Right cardiac atrium (tissue), 5 donors: ENCODE measurements at places on chromosomes 1 and 21. TPM values are rescaled to one million over a fixed set of nuclear protein-coding genes. Genes with fewer than 3 reads are reported as not detected.

- no peak for DNase-seq
These were observed 150.5 kb downstream of the PCBP3 start for GRCh38 chr21:45794027-45794426.

The THEM5 gene
- not detected for total RNA-seq

GRCh38 chr1:225655509-225656258 is 2.8 kb upstream of the ENAH start:
- peak; percentile 65 for DNase-seq

The DAB1 gene
- total RNA-seq: 3.5 TPM

GRCh38 chr1:201597551-201598230 is 58.8 kb downstream of the NAV1 start:
- peak; percentile 63 for DNase-seq

GRCh38 chr1:119768778-119769177 is at the start of gene HMGCS2:
Gene HMGCS2, minus strand, starts transcription at chr1:119768905. Its CDS starts 61 bp downstream, at chr1:119768844.
- no peak for DNase-seq

- peak; percentile 78 for DNase-seq
These were observed 114.6 kb downstream of the MRPS6 start for GRCh38 chr21:34187935-34188334.

DNA sequence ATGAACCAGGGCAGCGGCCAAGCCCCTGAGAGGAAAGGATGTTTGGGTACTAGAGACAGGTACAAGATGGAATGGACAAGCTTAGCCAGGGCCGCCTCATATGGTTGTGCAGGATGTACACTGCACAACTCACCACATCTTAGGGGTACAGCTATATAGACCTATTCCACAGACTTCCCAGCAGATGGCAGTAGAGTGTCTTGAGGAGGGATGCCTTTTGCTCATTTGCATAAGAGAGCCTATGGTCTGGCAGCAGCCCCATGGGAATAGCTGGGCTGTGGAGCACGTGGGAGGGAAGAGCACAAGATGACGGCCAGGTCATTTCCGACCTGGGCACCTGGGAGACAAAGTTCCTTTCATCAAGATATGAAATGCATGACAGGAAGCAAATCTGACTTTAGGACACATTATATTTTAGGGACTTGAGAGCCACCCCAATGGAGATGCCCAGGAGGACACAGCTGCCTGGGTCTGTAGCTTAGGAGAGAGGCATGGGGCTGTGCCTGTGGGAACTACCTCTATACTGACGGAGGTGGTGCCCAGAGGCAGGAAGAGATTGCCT is 215.5 kb downstream of the KCNJ6 start:
- DNase-seq: peak; percentile 36

The C2CD4D gene
- total RNA-seq: 0.17 TPM

The OR2T35 gene
- total RNA-seq: not detected

GRCh38 chr1:99758073-99758511 is 8.3 kb downstream of the FRRS1 start:
- DNase-seq: no peak

- DNase-seq: no peak
These were observed 10.6 kb upstream of the NGF start for GRCh38 chr1:115348636-115349035.

The PCP4 gene
- total RNA-seq: 5.5 TPM

DNA sequence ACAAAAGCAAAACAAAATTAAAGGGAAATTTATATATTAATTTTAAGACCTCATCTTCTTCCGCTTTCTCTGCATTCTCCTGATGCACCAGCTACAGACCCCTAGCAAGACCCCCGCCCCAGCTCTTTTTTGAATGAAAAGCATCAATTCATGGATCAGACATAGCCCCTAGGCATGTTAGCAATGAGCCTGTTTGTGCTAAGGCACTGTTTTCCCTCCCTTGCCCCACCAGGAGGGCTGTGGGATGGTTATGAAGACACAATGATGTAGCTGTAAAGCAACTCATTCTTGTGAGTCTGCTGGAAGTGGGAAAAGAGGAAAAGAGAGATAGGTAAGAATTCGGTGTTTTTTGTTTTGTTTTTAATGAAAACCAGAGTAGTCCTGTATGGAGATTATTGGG is 88.5 kb upstream of the ZBTB18 start:
- no peak for DNase-seq

The CFH gene
- 462 TPM for total RNA-seq

The LCE3E gene
- not detected for total RNA-seq

- DNase-seq: no peak
These were observed 1.6 kb downstream of the MARK1 start for GRCh38 chr1:220529521-220530020.

DNA sequence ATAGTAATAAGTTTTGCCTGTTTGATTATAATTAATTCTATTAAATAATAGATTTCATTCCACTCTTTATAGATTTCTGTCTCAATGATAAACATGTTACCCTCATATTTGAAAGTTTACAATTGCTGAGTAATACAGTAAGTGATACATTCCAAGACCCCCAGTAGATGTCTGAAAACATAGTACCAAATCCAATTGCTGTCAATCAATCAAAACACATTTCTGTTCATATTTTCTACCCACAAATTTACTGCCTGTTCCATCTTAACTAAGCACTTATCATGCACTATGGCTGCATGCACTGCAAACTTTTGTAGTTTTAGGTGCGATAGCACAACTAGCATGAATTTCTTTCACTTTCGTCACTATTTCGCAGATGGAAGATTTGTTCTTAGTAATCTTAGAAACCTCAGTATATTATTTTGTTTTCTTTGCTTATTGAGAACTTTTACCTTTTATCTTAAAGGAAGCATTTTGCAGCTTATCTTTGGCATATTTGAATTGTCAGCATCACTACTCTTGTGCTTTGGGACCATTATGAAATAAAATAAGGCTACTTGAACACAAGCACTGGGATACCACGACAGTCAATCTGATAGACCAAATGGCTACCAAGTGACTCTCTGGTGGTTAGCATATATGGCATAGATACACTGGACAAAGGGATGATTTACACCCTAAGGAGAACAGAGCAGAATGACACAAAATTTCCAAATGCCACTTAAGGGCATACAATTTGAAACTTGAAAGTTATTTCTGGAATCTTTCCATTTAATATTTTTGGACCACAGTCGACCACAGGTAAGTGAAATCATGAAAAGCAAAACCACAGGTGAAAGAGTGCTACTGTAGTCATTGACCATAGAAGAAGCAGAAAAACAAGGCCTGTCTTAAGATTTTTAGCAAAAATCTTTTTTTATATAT is 67.6 kb downstream of the RGS13 start:
- no peak for DNase-seq

GRCh38 chr1:179586107-179586823 is 5.4 kb upstream of the TDRD5 start:
- DNase-seq: peak; percentile 79

The HTR1D gene
- total RNA-seq: not detected

The FCRL3 gene
- total RNA-seq: not detected

DNA sequence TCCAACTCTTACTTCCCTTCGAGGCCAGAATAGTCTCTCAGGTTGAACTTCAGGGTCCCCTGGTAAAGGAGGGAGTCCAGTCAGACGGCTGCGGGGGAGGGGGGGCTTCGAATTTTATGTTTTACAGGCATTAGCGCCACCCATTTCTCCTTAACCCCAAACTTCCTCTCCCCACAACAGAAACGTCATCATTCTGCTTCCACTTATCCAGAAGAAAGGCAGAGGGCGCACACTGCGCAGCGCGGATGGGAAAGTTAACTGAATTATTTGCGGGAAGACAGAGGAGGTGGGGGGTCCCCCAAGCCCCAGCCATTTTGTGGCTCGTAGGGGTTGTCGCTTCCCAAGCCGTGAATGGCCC is 529 bp upstream of the PRMT2 start:
- peak; percentile 77 for DNase-seq

The FAM163A gene
- not detected for total RNA-seq

DNA sequence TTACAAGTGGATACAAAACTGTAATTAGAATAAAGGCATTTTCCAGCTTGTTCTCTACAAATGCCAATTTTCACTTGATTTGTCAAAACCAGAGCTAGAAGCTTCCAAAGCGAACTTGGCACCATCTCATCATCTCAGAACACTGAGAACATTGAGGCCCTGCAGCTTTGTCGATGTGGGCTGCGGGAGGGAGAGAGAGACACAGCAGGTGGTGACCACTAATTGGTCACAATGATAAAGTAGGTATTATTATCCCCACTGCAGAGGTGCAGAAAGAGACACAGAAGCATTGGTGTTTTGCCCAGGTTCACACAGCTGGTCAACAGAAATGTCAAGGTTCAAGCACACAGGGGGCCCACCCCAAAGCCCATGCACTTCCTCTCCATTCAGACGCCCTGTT is 72.2 kb upstream of the KRTAP19-8 start:
- no peak for DNase-seq

The NUP210L gene
- 0.11 TPM for total RNA-seq

DNA sequence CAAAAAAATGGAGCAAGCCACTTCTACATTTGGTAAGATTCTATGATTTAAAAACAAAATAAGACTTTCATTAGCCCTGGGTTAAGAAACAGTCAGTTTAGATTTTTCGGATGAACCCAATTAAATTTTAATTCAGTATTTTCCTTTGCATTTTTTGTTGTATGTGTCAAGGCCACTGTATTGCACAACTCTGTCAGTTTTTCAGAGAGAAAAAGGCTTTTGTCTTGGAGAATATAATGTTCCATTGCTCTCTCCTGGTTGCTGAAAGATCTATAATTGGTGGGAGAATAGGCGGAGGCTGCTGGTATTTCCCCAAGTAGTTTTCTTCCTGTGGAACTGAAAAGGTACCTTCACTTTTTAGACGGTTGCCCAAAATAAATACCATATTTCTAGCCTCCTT is 84.6 kb downstream of the NEGR1 start:
- DNase-seq: no peak

DNA sequence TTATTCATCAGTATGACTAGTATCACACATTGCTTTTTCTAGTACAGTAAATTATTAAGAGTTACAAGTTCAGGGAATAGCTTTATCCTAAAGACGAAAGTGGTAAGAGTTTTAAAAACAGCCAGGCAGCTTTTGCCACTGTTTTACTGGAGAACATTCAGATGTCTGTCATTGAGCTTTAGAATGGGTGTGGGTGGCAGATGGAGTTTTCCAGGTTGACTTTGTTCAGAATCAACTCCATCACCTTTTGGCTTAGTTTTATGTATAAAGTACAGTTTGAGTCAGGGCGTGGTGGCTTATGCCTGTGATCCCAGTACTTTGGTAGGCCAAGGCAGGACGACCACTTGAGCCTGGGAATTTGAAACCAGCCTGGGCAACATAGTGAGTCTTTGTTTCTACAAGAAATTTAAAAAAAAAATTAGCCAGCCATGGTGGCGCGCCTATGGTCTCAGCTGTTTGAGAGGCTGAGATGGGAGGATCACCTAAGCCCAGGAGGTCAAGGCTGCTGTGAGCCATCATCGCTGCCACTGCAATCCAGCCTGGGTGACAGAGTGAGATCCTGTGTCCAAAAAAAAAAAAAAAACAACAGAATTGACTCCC is 29.9 kb upstream of the PLEKHM2 start:
- DNase-seq: no peak

- DNase-seq: no peak
These were observed 1.8 kb downstream of the FNDC5 start for GRCh38 chr1:32868806-32869455.

GRCh38 chr1:162003061-162003829 is 20.4 kb downstream of the OLFML2B start:
- peak; percentile 75 for DNase-seq

- DNase-seq: no peak
These were observed 61.7 kb downstream of the ARID4B start for GRCh38 chr1:235266325-235266724.

The ADGRL2 gene
- total RNA-seq: 71.6 TPM

DNA sequence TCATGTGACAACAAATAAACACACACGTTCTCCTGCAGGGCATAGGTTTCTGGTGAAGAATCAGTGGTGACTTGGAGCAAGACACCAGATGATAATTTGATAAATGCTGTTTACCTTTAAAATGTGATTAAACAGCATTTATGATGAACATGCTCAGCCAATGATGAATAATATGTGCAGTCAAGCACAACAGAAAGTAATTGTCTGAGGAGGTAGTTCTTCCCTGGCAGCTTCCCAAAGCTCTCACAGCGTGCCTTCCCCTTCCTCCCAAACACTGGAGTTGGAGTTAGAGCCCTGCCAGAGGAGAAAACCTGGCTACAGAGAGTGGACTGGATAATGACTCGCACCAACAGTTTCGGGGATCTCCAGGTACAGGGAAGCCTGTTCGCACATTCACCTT is 463.5 kb downstream of the SMYD3 start:
- no peak for DNase-seq

DNA sequence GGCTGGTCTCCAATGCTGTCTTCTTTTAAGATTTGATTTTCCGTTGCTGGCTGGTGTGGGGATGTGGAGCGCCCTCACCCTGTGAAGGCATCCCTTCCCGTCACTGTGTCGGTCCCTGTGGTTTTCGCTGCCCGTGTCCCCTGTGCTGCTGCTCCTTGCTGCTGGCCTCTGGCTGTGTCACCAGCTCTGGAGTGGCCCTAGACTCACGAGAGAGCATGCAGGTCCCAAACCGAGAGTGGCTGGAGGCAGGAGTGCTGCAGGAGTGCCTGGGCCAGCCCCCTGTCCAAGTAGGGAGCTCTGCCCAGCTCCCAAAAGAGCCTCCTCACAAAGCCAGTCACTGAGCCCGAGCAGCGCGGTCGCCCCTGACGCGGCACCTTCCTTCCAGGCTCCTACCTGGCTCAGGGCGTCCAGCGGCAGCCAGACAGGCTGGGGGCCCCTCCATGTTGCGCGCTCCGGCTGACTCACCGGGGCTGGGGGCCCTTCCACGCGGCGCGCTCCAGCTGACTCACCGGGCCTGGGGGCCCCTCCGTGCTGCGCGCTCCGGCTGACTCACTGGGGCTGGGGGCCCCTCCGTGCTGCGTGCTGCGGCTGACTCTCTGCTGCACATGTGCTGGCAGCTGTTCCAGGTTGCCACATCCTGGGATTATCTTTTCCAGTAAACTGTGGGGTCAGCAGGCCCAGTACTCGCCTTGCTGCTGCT is 106.7 kb upstream of the COL6A1 start:
- no peak for DNase-seq

DNA sequence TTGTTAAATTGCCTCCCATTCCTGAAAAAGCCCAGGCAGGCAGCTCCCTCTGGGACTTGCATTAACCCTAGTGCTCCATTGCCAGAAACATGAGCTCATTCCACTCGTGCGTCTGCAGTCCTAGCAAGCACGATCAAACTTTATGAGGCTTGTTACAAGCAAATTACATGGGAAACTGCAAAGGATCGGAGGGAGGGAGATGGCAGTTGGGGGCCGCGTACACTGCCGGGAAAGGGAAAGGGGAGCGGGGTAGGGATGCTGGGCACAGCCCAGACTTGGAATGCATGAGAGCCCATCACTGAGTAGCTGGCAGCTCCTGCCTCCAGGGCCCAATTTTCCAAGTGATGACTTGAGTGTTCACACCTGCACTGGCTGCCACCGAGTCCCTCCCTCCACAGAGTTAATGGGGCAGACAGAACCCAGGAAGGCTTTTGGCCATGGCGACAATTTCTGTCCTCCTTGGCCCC is 169.9 kb downstream of the BRINP2 start:
- DNase-seq: no peak

DNA sequence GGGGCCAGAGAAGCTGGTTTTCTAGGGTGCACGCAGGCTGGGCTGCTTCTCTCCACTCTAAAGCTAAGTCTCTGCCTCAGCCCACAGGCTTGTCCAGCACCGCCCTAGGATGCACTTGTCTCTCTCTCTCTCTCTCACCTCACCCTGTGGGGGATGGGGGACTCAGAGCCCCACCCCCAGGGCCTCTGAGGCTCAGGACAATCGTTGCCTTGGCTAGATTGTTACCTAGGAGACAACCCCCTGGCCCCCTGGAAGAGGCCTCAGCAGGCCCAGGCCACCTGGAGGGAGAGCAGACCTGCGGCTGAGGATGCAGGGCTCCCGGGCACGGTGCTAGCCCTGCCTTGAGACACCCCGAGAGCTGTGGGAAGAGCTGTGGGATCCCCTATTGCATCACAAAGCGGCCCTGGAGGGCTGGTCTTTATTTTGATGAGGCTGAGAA is at the start of gene ACTRT2:
Gene ACTRT2 (plus strand): TSS at position 235 of the 439 bp plus-strand sequence. CDS start 220 bp downstream, outside the sequence.
- DNase-seq: no peak
